ENCODE measurements at places on chromosomes 11 and 22.

DNA sequence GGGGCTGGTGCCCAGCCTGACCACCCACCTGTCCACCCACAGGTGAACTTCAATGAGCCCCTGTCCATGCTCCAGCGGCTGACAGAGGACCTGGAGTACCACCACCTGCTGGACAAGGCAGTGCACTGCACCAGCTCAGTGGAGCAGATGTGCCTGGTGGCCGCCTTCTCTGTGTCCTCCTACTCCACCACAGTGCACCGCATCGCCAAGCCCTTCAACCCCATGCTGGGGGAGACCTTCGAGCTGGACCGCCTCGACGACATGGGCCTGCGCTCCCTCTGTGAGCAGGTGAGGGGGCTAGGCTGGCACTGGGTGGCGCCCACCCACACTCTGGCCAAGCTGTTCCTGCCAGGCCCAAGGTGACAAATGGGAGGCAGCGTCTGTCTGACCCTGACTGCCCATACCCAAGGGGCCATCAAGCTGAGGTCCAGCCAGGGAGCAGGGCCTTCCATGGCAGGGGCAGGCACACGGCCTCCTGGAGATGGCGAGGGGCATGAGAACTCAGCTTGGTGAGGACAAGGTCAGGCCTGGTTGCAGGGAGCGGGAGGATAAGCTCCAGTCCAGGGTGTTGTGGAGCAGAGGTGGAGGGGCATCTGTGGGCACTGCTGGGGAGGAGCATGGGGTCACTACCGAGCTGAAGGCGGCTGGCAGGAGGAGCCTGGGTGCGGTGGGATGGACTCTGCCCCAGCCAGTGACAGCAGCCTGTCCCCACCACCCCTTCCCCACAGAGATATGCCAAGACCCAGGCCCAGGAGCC lies 77.7 kb downstream of the MORC2 start:
- no peak for DNase-seq

GRCh38 chr11:47797633-47798032 lies 30.5 kb upstream of the FNBP4 start:
- no peak for DNase-seq

GRCh38 chr11:33860926-33861325 lies 30.9 kb downstream of the LMO2 start:
- no peak for DNase-seq

GRCh38 chr11:16185042-16185441 lies 171.3 kb downstream of the SOX6 start:
- DNase-seq, result no peak

GRCh38 chr11:125542709-125543108 lies 26.6 kb upstream of the EI24 start:
- DNase-seq, result no peak

GRCh38 chr11:45935349-45936064 lies 13.1 kb downstream of the LARGE2 start:
- no peak for DNase-seq

- peak; percentile 67 for DNase-seq
Measured at GRCh38 chr11:62020661-62021060, 53.2 kb upstream of the FTH1 start.

DNA sequence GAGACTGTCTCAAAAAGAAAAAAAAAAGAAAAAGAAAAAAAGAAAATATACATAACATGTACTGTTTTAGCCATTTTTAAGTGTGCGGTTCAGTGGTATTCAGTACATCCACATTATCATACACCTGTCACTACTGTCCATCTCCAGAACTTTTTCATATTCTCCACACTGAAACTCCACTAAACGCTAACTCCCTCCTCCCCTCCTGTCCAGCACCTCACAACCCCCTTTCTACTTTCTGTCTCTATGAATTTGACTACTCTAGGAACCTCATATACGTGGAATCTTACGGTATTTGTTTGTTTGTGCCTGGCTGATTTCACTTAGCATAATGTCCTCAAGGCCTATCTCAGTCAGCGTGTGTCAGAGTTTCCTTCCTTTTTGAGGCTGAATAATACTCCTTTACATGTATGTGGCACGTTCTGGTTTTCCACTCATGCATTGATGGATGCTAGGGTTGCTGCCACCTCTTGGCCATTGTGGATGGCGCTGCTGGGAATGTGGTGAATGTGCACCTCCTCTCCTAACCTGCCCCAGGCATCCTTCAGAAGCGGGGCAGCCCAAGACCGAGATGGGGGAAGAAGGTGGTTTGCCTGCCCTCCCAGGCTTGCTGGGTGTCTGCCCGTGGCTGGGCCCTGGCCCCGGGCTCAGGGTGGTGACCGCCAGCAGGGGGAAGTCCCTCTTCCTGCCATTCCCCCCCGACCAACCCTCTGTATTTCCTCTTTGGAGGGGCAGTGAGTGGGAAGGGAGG lies 60.5 kb downstream of the BCR start:
- DNase-seq, result peak; percentile 49

DNA sequence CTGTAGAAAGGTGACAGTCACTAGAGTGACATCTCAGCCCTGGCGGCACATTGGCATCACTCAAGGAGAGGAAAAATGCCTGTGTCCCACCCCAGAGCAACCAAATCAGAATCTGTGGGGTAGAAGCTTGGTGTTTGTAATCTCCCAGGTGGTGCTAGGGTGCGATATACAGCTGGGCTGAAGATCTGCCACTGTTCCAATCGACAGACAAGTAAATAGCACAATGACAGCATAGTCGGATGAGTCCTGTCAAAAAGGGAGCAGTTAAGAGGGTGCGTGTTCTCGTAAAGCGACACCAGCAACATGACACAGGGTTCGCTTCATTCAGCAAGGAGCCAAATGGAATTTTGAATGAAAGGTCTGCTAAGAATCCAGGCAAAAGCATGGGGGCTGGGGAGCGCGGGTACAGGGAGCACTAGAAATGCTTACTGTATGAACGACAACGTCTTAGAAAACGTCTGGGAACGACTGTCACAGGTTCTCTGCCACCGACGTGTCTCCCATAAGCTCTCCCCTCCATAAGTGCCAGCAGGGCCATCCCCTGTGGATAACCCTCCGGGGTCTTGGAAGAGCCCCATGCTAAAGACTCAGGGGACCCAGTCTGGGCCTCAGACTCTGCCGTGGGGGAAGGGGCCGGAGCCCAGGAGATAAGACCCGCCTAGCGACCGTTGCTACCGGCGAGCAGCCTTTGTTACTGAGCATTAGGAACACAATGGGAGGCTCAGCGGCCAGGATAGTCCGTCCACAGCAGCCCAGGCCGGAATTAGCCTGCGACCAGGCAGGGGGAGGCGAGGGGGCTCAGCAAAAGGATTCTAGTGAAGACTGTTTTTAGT lies 20.8 kb downstream of the ADA2 start:
- DNase-seq, result no peak

DNA sequence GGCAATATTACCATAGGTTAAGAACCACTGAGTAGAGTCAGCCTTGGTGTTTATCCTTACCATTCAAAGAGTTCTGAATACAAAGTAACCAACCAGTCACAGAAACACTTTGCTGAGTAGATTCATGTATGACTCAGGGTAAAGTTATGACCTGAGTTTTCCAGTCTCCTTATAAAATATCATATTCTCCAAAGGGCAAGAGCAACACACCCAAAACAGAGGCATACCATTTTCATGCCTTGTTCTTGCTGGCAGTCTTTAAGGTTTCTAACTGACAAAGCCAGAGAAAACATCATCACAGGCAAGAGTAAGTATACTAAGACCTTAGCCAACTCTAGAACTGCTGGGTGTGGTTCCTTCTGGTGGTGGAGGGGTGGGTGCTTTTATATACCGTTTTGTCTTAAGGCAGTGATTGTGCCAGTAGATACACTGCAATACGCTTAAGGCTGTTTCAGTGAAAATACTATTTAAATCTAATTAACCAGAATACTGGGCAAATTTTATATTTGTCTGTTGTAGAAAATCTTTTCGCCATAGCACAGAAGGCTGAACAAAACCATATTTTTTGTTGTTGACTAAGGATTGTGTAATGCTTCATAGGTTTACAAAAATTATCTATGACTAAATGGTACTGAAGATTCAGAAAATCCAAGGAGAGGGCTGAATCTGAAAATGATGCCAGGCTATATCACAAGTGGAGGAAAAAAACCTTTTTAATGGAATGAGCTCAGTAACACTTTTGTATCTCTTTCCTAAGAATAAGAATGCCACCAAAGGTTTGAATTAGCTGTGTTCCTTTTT lies 3.0 kb downstream of the ATL3 start:
- no peak for DNase-seq

- DNase-seq, result no peak
Measured at GRCh38 chr22:31291481-31292235, 630 bp downstream of the PIK3IP1 start.

GRCh38 chr11:119284344-119285157 lies 32.4 kb downstream of the MCAM start:
- no peak for DNase-seq

DNA sequence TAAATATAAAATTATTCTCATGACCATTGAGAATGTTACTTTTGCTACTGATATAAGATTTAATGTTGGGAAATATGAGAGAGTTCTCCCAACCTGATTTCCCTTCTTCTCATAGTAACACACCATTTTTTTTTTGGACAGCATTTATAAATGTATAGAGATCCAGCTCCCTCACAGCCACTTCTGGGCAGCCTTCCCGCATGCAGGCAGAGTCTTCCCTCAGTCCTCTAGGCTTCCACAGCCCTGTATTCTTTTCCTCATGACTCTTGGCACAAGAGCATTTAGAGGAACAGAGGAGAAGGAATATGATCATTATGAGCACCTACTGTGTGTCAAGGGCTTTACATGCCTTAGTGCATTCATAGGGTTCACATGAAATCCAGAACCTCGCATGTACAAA lies 9.0 kb downstream of the DTX4 start:
- no peak for DNase-seq

DNA sequence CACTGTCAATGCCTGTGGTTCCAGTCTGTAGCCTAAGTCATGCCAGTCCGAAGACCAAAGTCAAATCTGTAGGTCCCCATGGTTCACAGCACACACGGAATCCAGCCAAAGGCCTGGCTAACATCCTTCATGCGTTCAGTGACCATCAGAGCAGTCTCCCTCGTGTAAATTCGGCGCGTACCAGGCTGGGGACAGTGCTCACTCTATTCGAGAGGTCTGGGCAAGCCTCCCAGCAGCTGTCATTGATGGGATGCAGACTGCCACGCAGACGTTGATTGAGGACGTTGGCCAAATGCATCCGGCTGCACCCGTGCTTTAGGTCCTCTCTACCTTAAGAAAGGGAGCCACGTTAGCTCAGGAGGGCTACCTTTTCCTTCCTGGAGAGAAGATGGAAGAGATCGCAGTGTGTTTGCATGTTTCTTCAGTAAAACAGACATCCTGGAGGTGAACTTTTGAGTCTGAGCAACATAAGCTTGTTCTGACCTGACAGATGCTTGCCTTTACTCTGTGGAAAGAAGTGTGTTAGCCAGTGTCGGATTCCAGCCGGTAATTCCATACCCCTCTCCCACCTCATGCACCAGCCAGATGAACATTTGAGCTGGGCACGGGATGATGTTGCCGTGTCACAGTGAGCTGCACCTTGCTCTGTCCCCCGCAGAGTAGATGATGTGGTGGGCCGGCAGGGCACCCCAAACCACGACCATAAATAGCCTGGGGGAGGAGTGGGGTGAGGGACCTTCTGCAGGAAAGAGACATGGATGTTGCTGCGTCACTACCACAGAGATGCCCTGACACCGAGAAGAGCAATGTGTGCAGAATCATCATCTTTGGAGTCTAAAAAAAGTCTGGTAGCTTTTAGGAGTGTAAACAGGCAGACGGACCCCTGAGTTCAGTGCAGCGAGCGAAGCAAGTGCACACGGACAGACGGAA lies 12.2 kb downstream of the CTTN start:
- DNase-seq, result no peak

- no peak for DNase-seq
Measured at GRCh38 chr11:36008584-36008983, 64.7 kb downstream of the LDLRAD3 start.

- peak; percentile 22 for DNase-seq
Measured at GRCh38 chr11:59172345-59173079, 580 bp downstream of the DTX4 start.

DNA sequence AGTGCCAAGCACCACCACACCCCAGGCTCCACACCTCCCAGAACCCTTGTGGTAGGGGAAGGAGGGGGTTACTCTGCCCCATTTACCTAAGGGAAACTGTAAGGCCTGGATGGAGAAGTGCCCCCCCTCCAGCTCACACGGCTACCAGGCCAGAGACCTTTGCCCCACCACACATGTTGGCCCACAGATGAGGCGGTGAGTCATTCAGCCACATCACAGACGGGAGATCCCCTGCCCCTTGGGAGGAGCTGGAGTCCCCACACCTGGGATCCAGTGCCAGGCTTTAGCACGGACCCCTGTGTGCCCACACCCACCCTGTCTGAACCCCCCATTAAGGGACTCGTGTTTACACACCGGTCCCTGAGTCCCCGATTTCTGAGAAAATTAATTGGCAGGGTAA lies 24.9 kb downstream of the CDKN1C start:
- DNase-seq, result peak; percentile 56

DNA sequence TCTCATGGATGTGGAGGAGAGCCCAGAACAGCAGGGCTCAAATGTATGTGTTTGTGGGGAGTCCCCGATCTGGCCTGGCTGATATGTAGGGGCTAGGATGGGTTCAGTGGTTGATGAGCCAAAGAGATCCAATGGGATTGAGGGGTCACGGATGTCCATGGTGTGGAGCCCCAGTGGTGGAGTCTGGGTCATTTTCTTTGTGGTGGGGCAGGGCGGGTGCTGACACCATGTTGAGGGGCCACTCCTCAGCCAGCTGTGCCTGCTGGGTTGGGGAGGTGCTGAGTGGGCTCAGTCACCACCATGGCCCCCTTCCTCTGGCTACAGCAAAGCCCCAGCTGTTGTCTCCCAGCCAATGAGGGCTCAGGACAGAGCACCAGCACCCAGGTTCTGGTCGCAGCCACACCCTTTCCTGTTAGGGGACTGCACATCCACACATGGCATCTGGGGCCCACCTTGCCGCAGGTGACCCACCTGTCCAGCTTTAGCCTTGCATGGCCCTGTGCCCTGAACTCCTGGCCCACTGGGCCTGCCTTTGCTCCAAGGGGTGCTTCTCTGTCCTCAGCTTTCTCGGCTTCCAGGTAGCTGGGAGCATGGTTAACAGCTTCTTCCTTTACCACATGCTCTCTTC lies 3.2 kb upstream of the GNAZ start:
- no peak for DNase-seq

DNA sequence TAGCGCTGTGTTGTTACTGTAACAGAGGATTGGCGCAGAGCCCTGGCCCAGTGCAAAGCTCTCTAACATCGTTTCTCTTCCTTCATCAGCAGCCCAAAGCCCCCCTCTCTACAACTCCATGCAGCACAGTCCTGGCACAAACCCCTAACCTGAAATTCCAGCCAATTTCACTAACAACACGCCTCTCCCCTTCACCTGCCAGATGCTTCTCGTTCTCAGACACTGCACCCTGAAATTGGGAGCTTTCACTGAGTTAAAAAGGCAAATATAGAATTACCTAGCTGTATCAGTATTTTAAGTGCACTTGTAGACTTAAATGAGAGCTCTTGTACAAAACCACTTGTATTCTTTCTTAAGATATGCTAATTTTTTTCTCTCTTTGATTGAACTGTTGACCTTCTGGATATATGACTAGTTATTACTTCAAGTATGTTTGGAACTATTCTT lies 16.3 kb downstream of the GRAP2 start:
- DNase-seq, result no peak

GRCh38 chr11:95829580-95830259 lies 39.4 kb downstream of the CEP57 start:
- no peak for DNase-seq
